ENCODE measurements at places on chromosomes 2 and 18.

GRCh38 chr2:13822365-13822764, 810.2 kb upstream of the LRATD1 start:
- DNase-seq, result no peak

- DNase-seq, result no peak
These were observed 158.8 kb upstream of the CYRIA start for GRCh38 chr2:16824472-16824871.

DNA sequence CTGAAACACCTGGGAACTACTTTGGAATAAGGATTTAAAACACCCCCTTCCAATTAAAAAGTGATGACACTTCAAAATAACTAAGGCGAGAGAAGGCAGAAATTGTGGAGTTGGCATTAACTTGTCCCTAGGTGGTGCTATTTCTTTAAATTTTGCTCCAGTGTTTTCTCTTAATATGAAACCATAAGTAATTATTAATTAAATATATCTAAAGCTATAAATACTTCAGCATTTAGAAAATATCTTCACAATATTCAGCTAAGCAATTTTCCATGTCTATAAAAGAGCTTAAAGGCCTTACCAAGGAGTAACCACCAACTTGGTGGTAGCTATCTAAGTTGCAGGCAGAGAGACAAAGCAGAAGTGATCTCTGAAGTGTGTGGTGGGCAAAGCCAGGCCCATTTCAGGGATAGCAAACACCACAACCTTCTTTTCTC, 186.8 kb upstream of the PGAP1 start:
- no peak for DNase-seq

- no peak for DNase-seq
These were observed 1430.4 kb upstream of the LRRTM1 start for GRCh38 chr2:81734981-81735380.

GRCh38 chr18:45449418-45450227, 165.7 kb upstream of the SLC14A2 start:
- DNase-seq, result peak; percentile 48

DNA sequence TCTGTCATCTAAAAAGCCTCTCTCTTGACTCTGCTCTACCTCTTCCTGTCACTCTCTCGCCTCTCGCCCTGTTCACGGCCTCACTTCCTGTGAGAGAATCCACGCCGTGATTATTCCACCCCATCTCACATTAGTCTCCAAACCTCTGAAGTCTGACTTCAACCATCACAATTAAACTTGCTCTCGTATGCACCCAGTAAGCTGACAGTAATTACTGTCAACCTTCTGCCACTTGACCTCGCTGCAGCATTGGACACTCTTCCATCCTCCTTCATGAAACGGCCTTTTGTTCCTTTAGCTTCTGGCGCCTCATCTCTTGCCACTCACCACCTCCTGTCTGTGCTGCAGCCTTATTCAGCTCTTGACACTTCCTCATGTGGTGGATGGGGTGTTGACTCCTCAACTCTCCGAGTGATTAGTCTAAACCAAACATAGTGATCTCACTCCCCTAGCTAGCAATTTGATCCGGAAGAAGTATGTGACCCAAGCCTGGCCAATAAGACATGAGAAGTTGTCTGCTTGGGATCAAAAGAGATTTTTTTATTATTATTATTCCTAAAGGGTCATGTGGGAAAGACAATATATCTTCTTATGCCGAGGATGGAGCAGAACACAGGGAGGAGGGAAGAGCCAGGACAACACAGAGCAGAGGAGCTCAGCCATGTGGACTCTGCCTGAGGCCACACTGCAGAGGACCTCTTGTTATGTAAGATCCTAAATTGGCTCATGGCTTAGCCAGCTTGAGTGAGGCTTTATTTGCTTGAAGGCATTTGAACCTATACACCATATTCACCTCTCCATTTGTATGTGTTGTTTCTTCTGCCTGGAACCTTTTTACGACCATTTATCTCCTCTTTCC, 38.4 kb upstream of the MYO1B start:
- DNase-seq, result no peak

- DNase-seq, result no peak
These were observed 121.2 kb downstream of the OSBPL6 start for GRCh38 chr2:178315488-178315948.

DNA sequence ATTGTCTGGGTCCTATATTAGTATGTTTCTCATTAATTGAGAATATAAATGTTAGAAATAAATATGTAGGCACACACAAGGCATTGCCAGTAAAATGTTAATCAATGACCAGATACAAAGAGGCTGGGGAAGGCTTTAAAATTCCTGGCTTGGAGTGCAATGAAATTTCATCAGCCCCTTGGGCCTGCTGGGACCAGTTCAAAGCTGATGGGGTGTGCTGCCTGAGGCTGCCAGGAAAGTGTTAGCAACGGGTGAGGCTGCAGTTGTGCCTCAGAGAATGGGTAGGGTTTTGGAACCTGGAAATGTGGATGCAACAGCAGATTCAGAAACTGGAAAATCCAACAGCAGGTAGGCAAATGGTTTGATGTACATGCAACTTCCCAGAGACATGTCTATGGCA, 68.9 kb downstream of the DIPK1C start:
- DNase-seq, result no peak

- no peak for DNase-seq
These were observed 26.3 kb downstream of the TMEM163 start for GRCh38 chr2:134692499-134692898.

GRCh38 chr2:3449086-3449485, 69.6 kb downstream of the TRAPPC12 start:
- no peak for DNase-seq

GRCh38 chr2:212005085-212005671, 533.4 kb downstream of the ERBB4 start:
- DNase-seq, result peak; percentile 17

- DNase-seq, result no peak
These were observed 157.4 kb downstream of the FBXO15 start for GRCh38 chr18:73990258-73990657.

- DNase-seq, result peak; percentile 55
These were observed 40.1 kb downstream of the RTN4 start for GRCh38 chr2:55010149-55010591.
